GM13977 (cell line): ENCODE measurements at places on chromosomes 4 and X.

- no peak for DNase-seq
These were observed 111.1 kb downstream of the HMX1 start for GRCh38 chr4:8760561-8760960.

GRCh38 chr4:7868436-7868775 is 71.3 kb downstream of the AFAP1 start:
- no peak for DNase-seq

GRCh38 chr4:1297456-1298325 is 8.0 kb downstream of the MAEA start:
- DNase-seq: no peak

GRCh38 chr4:17811078-17811603 is 362 bp downstream of the NCAPG start:
- DNase-seq: no peak

DNA sequence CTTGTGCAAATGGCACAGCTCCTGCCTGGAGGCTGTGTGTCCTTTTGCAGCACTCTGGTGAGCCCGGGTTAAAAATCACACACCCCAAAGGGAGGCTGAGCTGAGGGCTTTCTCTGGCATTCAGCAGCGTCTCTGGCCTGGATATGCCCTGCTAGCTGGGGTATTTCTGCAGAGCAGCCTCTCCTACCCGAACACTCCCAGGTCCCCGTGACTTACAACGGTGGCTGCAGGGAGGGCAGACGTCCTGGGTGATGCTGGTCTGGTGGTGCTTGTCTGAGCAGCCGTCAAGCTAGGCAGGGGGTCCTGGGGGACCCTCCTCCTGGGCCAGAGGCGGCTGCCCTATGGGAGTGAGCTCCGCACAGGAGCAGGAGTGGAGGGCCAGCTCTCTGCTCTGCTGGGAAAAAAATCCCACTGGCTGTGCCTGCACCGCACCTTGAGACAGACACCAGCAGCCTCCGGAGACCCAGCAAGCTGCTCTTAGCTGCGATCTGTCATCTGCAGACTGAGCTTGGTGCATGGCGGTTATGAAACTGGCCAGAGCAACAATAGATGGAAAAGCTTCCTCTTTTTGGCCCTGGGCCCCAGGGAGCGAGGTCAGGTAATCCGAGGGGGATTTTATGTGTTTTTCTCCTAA is 41.3 kb upstream of the ASMTL start:
- DNase-seq: peak; percentile 48

DNA sequence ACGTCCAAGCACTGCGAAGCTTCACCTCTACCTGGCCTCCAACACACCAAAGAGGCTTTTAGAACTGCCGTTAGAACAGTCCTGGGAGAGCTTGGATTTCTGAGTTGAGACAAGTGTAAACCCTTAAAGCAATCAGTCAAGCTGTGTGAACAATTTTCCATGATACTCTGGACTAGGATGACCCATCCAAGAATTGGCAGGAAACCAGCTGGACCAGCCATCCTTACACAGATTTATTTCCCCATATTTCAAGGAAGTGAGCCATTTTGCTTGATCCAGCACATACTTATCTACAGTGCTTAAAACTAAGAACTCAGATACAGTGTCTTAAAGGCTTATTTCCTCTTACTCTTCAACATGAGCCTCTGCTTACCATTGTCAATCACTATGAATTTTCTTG is 340.7 kb upstream of the HS3ST1 start:
- no peak for DNase-seq

DNA sequence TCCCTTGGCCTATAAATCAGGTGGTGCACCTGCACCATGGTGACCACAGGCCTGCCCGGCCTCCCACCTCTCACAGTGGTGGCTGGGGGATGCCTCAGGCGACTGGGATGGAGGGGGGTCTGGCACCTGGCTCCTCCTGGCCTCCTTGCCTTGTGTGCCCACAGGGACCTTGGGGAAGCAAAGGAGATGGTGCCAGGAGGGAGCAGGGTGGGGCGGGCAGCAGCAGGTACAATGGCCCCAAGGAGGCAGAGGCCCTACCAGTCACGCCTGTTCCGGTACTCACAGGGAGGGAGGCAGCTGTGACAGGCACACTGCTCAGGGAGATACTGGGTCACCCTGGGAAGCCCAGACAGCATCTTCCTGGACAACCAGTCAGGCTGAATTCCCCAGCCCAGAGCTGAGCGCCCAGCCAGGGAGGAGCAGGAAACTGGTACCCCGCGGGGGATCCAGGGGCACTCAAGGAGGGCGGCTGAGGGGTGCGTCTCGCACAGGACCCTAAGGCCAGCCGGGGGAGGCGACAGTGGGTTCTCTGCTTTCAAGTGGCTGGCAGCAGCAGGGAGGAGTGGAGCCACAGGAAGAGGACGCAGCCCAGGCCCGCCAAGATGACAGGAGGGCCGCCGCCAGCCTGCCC is 1.2 kb upstream of the TREX2 start:
- no peak for DNase-seq

- no peak for DNase-seq
These were observed 264.5 kb upstream of the ANKRD50 start for GRCh38 chr4:124977045-124977444.
